Hematopoietic multipotent progenitor cell treated with erythropoietin and hydrocortisone succinate and interleukin-3 and kit ligand, for 17 days (in vitro differentiated cells): ENCODE measurements at places on chromosomes 5 and 9.

GRCh38 chr9:130138171-130138653 lies 34.0 kb upstream of the NCS1 start:
- peak; percentile 54 for DNase-seq

GRCh38 chr5:148965511-148966265 lies 97.2 kb downstream of the SH3TC2 start:
- DNase-seq = no peak

- no peak for DNase-seq
These were observed 198.7 kb downstream of the HSPA4 start for GRCh38 chr5:133250527-133250926.

DNA sequence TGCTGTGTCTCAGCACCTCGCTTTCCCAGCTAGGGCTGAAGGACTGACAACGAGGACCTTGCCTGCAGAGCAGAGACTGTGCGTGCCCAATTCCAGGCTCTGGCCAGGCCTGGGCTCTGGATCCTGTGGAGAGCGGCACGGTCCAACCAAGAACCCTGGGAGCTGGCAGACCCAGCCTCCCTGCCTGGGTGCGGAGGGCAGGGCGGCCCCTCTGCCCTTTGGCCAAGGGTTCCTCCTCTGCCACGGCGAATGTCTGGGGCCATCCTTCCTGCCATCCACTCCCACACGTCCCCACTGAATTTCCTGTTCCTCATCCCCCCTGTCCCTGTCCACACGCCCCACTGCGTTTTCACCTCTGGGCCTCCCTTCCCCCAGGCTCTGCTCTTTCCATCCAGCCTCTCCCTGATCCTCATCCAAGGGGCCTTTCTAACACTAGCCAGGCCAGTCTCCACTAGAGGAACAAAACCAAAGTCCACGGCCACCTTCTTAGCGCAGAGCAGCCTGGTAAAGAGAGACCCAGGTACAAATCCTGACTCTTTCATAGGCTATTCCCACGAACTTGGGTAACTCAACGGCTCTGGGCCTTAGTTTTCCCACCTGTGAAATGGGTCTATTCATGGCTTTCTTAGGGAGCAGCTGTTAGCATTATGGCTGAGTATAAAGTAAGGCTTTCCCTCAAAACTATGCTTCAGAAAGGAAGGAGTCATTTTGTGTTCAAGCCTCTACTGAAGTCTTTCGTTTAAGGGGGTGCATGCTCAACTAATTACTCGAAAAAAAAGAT lies 95.5 kb upstream of the PHYKPL start:
- no peak for DNase-seq

DNA sequence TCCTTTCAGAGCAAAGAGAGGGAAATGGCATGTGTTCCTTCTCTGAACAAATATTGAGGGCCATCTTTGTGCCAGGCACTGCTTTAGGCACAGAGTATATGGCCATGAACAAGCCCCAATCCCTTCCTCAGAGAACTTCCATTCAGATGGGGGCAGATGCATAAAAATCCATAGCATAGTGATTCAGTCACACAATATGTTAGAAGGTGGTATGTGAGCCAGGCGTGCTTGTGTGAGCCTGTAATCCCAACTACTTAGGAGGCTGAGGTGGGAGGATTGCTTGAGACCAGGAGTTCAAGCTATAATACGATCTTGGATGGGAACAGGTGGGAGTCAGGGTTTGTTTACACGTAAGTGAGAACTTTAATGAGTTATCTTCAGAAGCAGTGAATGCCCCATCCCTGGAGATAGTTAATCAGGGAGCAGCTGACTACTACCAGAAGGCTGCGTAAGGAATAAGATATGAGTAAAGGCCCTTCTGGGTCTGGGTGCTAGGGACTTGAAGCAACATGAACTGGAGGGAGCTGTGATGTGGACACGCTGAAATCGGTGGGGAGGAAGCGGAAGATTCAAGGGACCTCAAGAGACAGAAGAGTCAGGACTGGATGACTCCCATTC lies 27.1 kb downstream of the NANS start:
- peak; percentile 24 for DNase-seq

GRCh38 chr5:154460172-154460571 lies 14.4 kb downstream of the SAP30L start:
- DNase-seq = no peak

GRCh38 chr5:132064738-132065331 lies 4.4 kb downstream of the IL3 start:
- peak; percentile 79 for DNase-seq

- DNase-seq = no peak
These were observed 251.2 kb upstream of the IRX4 start for GRCh38 chr5:2133936-2134335.

GRCh38 chr9:96321515-96321914 lies 19.5 kb upstream of the HSD17B3 start:
- no peak for DNase-seq

- DNase-seq = no peak
These were observed 145.1 kb downstream of the NXNL2 start for GRCh38 chr9:88680041-88680440.

GRCh38 chr9:14198841-14199455 lies 115.0 kb downstream of the NFIB start:
- no peak for DNase-seq

GRCh38 chr9:79020276-79020675 lies 551.5 kb upstream of the TLE4 start:
- no peak for DNase-seq

DNA sequence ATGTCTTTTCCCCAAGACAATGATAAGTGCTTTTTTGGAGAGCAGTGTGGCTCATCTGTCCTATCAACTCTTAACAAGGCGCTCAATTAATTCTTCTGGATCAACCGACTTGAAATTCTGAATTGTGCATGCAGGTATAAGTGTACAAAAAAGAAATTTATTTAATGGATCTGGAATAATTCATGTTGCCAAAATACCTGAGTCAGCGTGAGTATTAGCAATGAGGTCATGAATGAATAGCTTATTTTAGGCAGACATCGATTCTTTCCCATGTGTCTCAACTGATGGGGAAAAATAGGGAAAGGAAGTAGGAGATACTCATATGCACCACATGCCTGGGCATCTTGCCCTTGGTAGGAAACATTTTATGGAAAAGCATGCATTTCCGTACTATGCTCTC lies 68.0 kb downstream of the C6 start:
- DNase-seq = no peak

DNA sequence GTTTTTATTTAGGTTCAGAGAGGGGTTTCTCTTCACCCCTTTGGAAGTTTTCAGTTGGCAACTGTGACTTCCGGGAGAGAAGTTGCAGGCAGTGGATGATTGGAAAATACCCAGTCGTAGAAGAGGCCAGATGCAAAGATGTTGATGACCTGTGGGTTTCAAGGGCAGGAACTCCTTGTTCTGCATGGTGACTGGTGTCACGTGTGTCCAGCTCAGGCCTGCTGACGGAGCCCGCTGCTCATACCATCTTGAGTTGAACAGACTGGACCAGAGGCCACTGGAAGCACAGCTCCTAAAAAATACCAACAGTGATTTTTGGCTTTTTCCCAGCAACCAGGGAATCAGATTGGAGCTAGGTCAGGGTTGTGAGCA lies 243.9 kb upstream of the KLF4 start:
- no peak for DNase-seq

- DNase-seq = no peak
These were observed 11.3 kb downstream of the EBF1 start for GRCh38 chr5:159088371-159088770.

GRCh38 chr5:10733426-10733825 lies 27.6 kb downstream of the DAP start:
- DNase-seq = no peak

DNA sequence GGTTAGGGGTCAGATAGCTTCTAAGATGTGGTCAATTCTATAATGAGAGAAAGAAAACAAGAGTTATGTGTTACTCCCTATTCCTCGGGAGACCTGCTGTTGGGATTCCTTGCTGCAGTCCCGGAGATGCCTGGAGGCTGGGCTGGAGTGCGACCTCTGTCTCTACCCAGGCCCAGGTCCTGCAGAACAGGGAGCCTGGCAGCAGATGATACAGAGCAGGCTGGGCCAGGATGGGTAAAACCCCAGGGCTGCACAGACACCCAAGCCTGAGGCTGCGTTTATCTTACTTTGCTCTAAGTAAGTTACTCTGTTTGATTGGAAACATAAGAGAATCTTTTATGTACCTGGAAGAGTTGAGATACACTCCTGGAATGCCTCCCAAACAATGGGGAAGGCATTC lies 26.9 kb upstream of the FAM120AOS start:
- DNase-seq = no peak

GRCh38 chr5:96680759-96681470 lies 18.7 kb downstream of the CAST start:
- DNase-seq = no peak

- DNase-seq = no peak
These were observed 143.7 kb downstream of the TRIO start for GRCh38 chr5:14286574-14287421.

DNA sequence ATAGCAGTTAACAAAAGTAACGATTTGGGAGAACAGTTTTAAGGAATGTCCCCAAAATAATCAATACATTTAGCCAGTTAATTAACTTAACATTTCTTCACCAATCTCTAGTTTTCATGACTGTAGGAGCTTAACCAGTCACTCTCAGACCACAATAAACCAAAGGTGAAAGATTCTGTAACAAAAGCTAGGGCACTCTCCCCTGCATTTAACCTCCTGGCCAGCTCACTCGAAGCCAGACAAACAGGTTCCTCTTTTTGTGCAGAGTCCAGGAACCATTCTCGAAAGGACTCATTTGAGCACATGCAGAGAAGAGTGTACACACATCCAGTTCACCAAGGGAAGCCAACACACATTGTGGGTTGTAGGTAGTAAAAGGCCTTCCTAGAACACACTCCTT lies 6.5 kb downstream of the IL7R start:
- DNase-seq = no peak

- DNase-seq = no peak
These were observed 80.6 kb downstream of the SH3PXD2B start for GRCh38 chr5:172373680-172374079.

GRCh38 chr9:87528969-87529368 lies 31.3 kb downstream of the DAPK1 start:
- no peak for DNase-seq

- DNase-seq = no peak
These were observed 194.9 kb downstream of the ATP10B start for GRCh38 chr5:160657068-160657507.

GRCh38 chr5:37836592-37837413 lies 3.0 kb downstream of the GDNF start:
- DNase-seq = no peak

GRCh38 chr5:138686668-138687067 lies 66.6 kb upstream of the CTNNA1 start:
- no peak for DNase-seq

GRCh38 chr9:136566901-136567300 lies 21.1 kb upstream of the NOTCH1 start:
- DNase-seq = no peak

GRCh38 chr9:972501-973294 lies 3.8 kb upstream of the DMRT3 start:
- DNase-seq = no peak

GRCh38 chr5:468401-468800 lies 25.4 kb downstream of the EXOC3 start:
- DNase-seq = no peak

DNA sequence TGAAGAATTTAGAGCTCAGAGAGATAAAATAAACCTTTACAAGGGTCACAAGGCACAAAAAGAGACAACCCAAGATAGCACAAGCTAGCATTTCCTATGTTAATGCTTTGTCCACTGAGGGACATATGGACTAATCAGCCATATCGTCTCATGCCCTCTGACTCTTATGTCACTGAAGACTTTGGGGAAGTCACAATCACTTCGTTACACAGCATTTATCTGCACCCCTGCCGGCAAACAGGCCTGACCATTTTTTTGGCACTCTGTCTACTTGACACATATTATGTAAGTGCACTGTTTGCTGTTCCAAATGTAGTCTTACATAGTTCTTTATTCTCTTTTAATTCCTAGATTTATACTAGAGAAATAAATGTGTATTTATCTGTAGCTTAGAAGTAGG lies 13.9 kb upstream of the BNC2 start:
- no peak for DNase-seq

- DNase-seq = no peak
These were observed 139.6 kb upstream of the RANBP3L start for GRCh38 chr5:36441280-36441679.

DNA sequence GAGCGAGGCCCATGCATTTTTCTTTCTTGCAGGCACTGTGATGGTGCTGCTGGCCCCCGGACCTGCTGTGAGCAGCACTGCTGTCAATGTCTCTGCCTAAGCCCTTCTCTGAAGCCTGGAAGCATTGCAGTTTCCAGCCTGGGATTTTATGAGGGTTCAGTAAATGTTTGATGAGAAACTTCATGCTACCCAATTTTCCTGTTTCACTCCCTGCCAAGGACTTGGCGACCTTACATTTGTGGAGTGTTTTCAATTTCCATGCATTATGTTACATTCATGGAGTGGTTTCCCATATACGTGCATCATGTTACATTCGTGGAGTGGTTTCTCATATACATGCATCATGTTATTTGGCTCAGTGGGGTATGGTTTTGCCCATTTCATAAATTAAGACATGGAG lies 90.7 kb upstream of the PTCH1 start:
- no peak for DNase-seq

DNA sequence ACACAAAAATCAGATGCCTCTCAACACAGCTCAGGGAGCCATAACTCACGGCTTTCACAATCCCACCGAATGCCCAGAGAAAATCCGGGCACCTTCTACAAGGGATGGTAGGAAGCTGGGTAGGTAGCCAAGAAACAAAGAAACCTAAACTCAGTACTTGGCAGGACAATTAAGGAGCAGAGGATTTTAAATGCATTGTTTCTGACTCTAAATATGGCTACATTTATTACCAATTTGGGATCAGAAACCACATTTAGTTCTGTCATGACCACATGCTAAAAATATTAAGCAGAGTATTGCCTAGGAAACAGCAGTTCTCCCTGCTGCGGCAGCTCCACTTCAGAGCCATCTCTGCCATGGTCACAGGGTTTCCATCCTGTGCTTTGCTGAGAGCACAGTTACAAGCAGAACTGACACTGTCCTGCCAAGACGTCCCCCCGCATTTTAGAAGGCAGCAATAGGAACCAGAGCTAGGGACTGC lies 57.5 kb downstream of the SIL1 start:
- DNase-seq = no peak

GRCh38 chr5:189486-189885 lies 1.8 kb upstream of the LRRC14B start:
- no peak for DNase-seq

GRCh38 chr9:4167079-4167671 lies 132.7 kb downstream of the GLIS3 start:
- DNase-seq = no peak

DNA sequence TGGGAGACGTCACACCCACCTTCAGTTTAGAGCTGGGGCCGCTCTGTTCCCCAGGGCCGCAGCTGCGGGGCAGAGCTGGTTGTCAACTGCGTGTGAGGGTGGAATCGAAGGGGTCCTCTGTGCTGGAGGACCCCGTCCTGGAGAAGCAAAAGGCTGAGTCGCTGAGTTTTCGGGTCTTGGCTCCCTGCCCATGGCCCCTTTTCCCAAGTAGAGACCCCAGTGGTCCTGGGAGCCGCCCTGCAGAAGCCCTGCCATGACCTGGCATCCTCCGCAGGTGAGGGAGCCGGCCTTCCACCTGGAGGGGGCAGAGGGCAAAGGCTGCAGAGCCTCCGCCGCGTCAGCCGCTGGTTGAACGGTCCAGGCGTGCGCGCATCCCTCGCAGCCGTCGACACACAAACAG lies 90.4 kb upstream of the COL5A1 start:
- DNase-seq = no peak
